ENCODE measurements at places on chromosomes 13 and 19.
A peak's percentile ranks its signal among the peaks of the same experiment; 100 is the strongest.

- DNase-seq, result no peak
Measured at GRCh38 chr13:50587115-50587514, 256.4 kb downstream of the DLEU7 start.

DNA sequence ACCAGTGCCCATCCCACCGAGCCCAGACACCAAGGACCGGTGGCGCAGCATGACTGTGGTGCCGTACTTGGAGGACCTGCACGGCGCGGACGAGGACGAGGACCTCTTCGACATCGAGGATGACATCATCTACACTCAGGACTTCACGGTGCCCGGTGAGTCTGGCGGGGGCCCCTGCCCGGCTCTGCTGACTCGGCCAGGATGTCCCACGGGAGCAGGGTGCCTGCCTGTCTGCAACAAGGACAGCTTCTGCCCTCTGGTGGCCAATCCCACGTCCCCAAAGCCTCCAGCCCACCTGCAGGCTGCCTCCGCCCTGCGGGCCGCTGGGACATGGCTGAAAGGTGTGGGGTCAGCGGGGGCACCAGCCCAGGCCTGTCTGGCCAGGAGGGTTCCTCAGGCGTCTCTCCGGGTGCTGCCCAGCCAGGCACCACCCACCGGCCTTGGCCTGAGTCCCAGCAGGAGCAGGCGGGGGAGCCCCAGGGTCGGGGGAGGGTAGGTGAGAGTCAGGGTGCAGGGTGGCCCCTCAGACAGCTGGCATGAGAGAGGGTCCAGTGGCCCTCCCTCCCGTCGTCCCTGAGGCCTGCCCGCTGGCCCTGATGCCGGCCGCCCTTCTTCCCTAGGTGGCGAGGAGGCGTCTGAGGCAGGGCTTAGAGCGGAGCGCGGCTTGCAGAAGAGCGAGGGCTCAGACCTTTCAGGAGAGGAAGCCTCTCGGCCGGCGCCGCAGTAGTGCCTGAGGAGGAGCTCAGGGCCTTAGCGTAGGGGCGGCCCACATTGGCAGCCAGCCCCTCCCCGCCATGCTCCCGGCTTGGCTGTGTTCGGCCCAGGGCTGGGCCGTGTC lies 14.6 kb downstream of the CBARP start:
- no peak for DNase-seq

DNA sequence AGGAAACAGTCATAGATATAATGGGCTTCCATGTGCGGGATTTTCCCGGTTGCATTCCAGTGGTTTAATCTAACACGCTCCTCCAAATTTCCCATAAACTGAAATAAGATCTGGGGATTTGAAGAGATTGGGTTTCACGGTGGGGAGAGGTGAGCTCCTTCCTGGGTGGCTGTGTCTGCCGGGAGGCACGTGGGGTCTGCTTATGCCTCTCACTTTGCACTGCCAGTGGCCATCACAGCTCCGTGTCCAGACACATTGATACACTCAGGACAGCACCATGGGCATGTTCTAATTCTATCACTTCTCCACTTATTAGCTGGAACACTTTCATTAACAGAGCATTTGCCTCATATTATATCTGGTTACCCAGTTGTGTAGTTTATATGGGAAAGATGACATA lies 73.4 kb downstream of the SOX1 start:
- DNase-seq, result no peak

- no peak for DNase-seq
Measured at GRCh38 chr19:29483641-29483920, 42.2 kb upstream of the VSTM2B start.

- DNase-seq, result no peak
Measured at GRCh38 chr13:113855012-113855921, 8.6 kb downstream of the GAS6 start.

DNA sequence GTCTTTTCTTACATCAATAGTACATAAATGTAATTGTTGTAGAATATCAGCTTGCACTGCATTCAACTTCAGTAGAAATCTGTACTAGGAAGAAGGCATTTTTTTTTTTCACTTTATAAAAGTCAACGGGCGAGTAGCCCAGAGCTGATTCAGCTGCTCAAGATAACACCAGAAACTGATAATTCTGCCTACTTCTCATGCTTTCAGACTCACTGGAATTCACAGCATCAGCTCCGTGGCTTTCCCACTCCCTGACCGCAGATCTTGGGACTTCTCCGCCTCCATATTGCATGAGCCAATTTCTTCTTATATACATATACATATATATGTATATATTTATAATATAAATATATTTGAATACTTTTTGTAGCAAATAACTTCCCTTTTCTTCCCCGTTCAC lies 263.1 kb upstream of the RXFP2 start:
- DNase-seq, result no peak

- DNase-seq, result no peak
Measured at GRCh38 chr13:112622375-112622774, 34.4 kb upstream of the TUBGCP3 start.

- no peak for DNase-seq
Measured at GRCh38 chr13:32121316-32121715, 89.7 kb downstream of the FRY start.

DNA sequence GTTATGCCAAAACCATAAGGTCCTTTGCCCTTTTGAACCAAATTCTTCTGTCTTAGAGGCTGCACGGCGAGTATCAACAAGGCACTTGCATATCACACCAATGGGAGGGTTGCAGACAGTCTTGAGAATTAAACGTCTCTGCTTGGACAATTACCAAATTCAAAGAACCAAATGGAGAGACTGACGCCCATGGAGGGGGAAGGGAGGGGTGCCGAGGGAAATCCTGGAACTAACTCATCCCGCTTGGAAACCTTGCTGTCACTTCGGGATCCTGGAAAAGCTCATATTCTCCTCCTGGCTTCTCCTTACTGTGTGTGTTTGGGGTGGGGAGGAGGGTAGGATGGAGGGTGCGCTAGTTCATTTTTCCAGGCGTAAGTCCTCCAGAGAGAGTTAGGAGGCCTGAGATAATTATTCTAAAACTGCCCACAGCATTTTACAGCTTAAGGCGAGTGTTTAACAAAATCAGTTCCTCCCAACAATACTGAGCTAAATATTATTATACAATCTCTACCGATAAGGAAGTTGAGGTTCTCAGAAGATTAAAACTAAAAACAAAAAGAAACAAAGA lies 425.1 kb downstream of the TSHZ3 start:
- no peak for DNase-seq

- peak; percentile 99 for DNase-seq
Measured at GRCh38 chr13:110047496-110047895, 259.5 kb downstream of the COL4A1 start.

GRCh38 chr19:7533281-7533885 lies 2.1 kb upstream of the PNPLA6 start:
- DNase-seq, result no peak

GRCh38 chr19:46198756-46199155 lies 30.8 kb upstream of the IGFL1 start:
- no peak for DNase-seq

- DNase-seq, result peak; percentile 86
Measured at GRCh38 chr19:12774588-12775555, at the start of gene HOOK2. Gene HOOK2, minus strand, starts transcription at chr19:12775552. Its CDS starts 103 bp downstream, at chr19:12775449.

- DNase-seq, result no peak
Measured at GRCh38 chr13:48304143-48304876, 759 bp downstream of the RB1 start.

DNA sequence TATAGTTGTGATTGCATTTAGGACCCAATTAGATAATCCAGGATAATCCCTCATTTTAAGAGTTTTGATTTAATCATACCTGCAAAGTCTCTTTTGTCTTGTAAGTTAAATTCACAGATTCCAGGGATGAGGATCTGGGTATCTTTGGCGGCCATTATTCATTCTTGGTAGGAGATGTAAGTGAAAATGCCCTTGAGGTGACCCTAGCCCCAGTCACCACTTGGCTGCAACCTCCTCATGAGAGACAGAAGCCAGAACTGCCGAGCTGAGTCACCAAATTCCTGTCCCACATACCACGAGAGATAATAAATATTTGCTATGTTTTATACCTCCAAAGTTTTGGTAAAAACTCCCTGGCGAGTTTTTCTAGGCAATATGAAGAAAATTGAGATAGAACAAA lies 389.4 kb downstream of the RFC3 start:
- DNase-seq, result no peak

GRCh38 chr13:20832861-20833260 lies 59.1 kb upstream of the EEF1AKMT1 start:
- no peak for DNase-seq

DNA sequence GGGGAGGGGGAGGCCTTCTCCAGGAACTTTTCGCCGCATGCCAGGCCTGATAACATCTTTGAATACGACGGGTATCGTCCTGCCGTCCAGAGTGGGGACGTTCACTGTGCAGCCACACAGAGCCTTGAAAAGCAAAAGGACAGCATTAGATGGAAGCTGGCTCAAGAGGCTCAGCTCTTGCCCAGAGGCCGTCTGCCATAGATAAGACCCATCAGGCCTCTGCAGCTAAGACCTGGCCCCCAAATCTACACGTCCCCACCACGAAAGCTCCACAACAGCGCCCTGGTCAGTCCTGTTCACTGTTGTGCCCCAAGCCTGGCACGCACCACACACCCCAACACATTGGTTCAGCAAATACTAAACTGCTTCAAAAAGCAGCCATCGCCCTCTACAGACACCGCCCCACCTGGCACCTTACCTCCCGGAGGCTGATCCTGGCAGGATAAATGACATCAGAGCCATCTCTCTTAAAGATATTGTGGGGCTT lies 2.1 kb downstream of the DNAJB1 start:
- DNase-seq, result no peak

DNA sequence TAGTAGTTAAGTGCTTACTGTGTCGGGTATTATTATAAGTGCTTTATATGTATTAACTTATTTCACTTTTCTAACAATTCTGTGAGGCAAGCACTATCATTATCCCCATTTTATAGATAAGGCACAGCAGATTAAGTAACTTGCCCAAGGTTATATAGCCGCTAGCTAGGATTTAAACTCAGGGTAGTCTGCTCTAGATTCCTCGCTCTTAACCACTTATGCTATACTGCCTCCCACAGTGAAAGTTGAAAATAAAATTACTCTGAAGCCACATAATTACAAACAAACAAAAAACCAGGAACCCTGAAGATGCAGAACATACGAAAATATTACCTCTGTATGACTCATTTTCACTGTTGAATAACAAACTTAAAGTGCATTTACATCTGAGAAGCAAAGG lies 3.9 kb downstream of the TEX30 start:
- no peak for DNase-seq

DNA sequence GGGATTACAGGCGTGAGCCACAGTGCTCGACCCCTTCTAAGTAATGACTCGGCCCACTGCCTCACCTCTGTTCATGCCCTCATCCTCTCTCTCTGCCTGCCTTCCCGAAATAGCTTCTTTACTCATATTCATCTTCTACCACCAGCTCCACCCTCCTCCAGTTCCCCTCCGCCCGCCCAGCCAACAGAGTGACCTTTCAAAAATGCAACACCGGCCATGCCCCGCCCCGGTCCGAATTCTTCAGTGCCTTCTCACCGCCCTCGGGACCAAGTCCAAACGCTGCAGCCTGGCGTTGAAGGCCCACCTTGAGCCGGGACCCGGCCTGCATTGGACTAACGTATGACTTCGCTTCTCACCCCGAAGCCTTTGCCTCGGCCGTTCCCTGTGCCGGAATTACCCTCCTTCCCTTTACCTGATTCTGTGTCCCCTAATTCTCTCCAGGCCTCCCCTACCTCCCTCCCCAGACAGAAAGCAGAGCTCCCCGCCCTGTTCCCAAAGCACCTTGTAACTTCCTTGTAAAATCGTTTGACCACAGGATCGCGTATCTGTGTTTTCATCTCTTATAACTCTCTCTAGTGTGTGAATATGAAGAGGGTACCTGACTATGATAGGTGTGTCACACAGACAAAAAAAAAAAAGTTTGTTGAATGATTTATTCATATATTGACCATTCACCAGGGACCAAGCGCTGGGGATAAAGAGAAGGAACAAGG lies 8.1 kb upstream of the MUC16 start:
- DNase-seq, result no peak

DNA sequence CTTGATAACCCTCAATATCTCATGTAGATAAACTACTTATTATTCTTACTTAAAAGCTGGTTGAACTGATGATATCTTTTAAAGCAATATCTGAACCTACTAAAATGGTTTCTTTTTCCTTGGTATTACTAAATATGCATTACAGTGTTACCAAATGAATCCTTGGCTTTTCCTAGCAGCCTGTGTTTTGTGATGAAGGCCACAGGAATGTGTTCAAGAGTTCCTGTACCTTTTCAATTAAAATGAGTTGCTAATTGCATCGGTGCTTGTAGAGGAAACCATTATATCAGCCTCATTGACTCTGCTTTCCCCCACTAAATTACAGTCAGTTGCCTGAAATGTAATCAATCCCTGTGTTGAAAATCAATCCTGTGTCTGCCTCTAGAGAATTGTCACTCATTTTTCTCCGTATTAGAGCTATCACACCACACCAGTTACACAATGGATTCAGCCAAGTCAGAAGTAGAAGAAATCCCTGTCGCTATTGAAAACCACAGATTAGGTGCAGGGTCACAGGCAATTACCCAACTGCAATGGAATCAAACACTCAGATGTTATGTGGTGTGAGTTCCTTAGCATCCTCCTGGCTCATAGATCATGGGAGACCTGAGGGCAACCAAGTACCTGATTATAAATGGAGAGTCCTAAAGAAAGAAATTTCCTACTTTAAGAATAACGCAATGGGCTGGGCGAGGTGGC lies 13.3 kb downstream of the FAM216B start:
- DNase-seq, result no peak

- DNase-seq, result no peak
Measured at GRCh38 chr13:46552303-46552682, 677 bp upstream of the LRCH1 start.

GRCh38 chr13:51243832-51244231 lies 21.6 kb downstream of the FAM124A start:
- DNase-seq, result no peak

DNA sequence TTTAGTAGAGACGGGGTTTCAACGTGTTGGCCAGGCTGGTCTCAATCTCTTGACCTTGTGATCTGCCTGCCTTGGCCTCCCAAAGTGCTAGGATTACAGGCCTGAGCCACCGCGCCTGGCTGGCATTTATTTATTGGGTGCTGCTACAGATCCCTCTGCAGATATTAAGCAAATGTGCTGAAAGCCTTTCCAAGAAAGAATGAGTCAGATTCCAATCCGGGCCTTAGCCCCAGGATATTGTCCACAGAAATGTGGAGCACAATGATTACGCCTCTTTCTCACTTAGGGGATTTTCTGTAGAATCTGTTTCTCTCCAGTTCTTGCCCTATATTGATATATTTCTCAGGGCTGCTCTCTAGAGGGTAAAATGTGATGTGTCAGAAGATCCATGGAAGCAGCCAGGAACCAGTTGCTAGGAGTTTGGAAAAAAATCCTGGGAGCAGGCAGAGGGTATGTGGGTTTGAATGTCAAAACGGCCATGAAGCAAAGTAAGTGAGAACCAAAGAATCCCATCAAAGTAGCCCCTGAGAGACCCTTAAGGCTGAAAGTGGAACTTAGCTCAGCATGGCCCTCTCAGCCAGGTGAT lies 24.8 kb upstream of the IGFL4 start:
- DNase-seq, result no peak

GRCh38 chr13:39417643-39418042 lies 185.3 kb downstream of the LHFPL6 start:
- no peak for DNase-seq

- DNase-seq, result no peak
Measured at GRCh38 chr19:35484252-35485036, 5.8 kb downstream of the KRTDAP start.
